ENCODE measurements at places on chromosomes 1 and 21.

GRCh38 chr1:168939110-168939946 is 167.2 kb upstream of the ATP1B1 start:
- no peak for DNase-seq

DNA sequence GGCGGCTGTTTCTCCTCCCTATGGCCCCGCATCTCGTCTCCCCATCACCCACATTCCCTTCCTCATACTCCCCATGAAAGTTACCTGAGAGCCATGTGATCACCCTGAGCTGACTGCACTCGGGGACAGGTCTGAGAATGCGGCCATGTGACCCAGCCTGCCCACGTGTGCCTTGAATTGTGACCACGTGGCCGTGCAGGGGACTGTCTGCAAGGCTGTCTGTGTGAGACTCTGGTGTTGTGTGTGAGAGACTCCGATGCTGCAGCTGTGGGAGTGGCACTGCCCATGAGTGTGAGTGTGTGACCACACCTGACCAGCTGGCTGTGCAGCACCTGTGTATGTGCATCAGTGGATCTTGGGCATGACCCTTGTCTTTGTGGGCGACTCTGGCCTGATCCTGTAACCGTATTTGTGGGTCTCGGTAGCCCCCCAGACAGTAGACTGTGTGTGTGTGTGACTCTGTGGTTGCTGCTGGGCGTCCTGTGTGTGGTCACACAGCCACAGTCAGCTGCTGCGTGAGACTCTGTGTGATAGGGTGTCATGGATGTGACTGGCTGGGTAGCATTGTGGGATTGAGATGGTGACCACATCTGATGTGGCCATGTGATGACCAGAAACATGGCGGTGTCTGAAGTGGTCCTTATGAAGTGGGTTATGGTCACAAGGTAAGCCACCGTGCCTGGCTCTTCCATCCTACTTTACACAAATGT is 56.8 kb upstream of the KDM4A start:
- DNase-seq: no peak

GRCh38 chr1:9473032-9473807 is 66.0 kb upstream of the SLC25A33 start:
- no peak for DNase-seq

DNA sequence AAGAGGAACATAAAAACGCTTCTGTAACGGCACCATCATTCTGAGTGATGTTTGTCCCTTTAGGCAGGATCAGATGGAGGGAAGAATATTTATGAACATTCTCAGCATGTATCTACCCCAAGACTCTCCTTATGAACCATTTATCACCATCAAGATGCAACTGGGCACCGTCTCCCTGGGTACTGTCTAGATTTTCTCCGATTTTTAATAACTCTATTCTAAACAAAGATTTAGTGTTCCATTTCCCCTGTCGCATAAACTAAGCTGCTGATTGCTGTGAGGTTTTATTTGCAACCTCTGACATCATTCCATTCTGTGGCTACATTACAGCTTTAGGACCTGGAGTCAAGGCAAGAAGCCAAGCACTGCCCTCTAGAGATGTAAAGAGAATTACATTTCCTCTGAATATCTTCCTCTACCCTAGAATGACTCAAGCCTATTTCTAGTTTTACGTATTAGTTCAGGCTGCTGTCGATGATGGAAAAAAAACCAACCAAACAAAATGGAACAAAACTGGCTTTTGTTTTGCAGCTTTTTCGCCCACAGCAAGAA is 130.1 kb upstream of the MAP1LC3C start:
- no peak for DNase-seq

- no peak for DNase-seq
Measured at GRCh38 chr1:164628772-164629171, 69.8 kb downstream of the PBX1 start.

- DNase-seq: no peak
Measured at GRCh38 chr21:41678924-41679318, 87.9 kb downstream of the RIPK4 start.

GRCh38 chr1:208475951-208476845 is 232.0 kb upstream of the PLXNA2 start:
- no peak for DNase-seq

DNA sequence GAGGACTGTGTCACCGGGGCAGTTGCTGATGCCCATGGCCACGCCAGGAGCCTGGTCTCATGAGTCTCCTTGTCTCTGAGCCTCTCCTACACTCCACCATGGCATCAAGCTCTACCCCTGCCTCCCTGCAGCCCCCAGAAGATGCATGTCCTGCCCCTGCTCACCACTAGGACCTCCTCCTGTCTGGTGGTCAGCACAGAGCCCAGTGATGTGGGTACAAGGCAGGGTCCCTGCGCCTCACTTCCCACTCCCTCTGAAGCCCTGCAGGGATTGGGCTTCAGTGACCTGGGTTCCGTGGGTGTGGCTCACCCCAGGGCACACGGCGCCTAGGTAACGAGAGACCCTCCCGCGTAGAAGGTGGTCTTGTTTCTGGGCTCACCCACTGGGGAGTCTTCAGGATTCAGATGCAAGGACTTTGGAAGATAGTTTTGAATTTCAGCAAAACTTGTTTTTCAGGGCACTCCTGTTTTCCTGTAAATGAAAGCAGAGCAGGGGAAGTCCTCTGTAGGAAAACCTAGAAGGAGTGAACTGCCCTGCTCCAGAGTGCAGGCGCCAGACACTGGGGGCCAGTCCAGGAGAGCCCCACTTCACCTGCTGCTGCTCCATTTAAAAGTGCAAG is 2.8 kb downstream of the COL18A1 start:
- DNase-seq: no peak
